ENCODE measurements at places on chromosomes 7 and 10.

GRCh38 chr7:131170440-131171271 lies 157.0 kb upstream of the MKLN1 start:
- DNase-seq = peak; percentile 3

- DNase-seq = no peak
Measured at GRCh38 chr10:75250934-75251333, 15.2 kb upstream of the COMTD1 start.

- DNase-seq = no peak
Measured at GRCh38 chr10:44539178-44539577, 154.3 kb upstream of the CXCL12 start.

DNA sequence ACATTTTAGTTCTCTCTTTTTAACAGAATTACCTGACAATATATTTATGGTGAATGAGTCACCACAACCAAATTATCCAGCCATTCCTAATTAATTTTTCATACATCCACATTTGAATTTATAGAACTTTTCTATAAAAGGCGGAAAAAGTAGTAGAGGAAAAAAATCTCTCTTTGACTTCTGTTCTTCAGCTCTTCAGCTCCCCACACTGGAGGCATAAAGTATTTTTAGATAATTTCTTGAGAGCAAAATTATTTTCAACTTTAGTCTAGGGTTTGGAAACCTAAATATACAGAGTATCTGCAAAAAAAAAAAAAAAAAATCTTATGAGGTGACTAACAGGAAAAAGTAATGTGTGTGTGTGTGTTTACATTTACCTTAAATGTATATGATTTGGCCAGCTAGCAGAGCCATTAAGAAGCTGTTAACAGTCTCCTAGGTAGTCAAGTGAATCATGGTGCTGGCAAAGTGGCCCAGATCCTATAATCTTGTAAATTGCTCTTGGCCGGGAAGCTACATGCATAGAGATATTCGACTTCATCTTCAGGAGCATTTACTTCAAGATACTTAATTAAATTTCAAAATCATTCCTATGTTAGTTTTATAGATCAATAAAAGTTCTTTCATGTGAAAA lies 383.1 kb upstream of the STEAP1 start:
- DNase-seq = peak; percentile 40

- DNase-seq = no peak
Measured at GRCh38 chr10:124092250-124092859, 1.0 kb downstream of the CHST15 start.

DNA sequence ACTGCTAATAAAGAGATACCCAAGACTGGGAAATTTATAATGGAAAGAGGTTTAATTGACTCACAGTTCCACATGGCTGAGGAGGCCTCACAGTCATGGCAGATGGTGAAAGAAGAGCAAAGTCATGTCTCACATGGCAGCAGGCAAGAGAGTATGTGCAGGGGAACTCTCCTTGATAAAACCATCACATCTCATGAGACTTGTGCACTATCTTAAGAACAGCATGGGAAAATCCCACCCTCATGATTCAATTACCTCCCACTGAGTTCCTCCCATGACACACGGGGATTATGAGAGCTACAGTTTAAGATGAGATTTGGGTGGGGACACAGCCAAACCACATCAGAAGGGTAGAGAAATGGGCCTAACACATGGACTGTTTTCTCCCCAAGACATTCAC lies 156.3 kb downstream of the CCDC71L start:
- DNase-seq = peak; percentile 16

DNA sequence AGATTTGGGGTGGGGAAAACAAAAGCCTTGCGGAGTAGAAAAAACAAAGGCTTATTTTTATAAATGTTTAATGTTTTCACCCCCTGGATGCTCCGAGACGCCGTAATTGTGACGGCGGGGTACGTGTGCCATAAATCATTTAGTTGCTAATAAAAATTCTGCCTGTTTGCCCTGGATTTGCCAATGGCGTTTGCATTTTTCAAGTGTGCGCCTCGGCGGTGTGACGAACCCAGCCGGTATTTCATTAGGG lies 2.5 kb upstream of the TNRC18 start:
- DNase-seq = no peak

DNA sequence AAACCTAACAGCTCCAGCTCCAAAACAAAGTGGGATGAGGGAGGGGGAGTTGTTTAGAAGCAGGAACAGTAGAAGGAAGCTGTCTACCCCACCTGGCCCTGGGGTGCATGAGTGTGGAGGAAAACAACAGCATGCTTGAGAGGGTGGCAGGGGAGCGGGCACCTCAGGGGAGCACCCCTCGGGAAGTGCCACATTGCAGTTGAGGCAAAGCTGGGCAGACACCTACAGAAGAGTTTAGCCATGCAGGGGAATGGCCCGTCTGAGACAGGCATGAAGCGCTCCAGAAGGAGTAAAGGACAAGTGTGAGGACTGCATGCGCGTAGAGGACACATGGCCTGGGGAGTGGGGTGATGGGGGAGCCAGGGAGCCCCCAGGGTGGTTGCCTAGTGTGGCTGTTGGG lies 18.1 kb downstream of the CHAT start:
- DNase-seq = no peak

- peak; percentile 46 for DNase-seq
Measured at GRCh38 chr7:3065724-3066143, 22.1 kb upstream of the CARD11 start.

DNA sequence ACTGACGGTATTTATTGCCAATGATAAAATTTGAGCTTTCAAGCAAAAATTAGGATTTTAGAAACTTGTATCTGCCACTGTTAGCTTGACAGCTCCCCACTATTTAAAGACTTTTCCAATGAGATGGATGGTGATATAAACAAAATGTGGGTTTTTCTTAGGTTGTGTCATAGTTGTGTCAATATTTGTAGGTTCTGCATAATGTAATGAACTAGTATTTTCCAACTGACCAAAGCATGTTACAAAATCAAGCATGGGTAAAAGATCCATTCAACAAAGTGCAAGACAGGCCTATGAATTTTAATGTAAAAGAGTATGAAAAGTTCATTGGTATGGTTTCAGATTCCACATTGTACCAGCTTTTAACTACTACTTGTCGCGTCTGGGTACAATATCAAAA lies 165.6 kb downstream of the SKAP2 start:
- DNase-seq = no peak

- no peak for DNase-seq
Measured at GRCh38 chr10:13698217-13698616, 111.5 kb downstream of the PRPF18 start.

DNA sequence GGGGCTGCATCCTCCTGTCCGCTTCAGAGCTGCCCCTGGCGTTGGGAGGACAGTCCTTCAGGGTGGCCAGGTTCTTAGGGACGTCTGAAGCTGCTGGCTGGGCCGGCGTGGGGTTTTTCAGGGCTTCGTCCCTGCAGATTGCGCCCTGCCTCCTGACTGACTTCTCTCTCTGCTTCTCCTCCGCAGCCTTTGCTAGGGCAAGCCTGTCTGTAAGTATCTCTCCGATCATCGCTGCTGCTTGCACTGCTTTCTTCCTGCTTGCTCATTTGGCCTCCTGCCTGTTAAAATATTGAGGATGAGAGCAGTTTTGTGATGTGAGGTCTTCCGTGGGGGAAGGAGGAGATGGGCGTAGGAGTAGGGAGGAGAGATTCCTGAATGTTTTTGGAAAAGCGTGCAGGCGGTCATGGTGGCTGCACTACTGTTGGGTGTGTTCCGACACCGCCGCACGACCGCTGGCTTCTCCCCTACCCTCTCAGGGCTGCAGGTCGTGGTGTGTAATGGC lies 25.3 kb downstream of the PFKFB3 start:
- no peak for DNase-seq

GRCh38 chr7:44914992-44915607 lies 29.8 kb upstream of the PURB start:
- DNase-seq = no peak

DNA sequence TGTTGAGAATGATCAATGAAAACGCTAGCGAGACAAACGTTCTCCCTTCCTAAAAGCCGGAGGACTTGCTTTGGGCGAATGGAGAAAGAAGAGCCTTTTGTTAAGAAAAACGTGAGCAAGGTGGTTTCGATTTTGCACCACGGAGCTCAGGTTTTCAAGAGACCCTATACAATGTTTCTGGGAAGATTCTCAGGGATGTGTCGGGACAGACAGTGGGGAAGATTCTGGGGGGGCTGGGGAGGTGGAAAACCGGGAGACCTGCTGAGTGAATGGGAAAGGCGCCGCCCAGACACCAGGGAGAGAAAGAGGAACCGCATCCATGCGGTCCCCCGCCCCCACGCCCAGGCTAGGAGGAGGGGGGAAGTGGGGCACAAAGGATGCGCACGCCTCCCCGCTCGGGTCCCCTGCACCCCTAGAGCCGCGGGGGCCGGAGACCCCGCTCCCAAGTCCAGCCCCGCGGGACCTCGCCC lies 745 bp downstream of the YWHAG start:
- peak; percentile 84 for DNase-seq

DNA sequence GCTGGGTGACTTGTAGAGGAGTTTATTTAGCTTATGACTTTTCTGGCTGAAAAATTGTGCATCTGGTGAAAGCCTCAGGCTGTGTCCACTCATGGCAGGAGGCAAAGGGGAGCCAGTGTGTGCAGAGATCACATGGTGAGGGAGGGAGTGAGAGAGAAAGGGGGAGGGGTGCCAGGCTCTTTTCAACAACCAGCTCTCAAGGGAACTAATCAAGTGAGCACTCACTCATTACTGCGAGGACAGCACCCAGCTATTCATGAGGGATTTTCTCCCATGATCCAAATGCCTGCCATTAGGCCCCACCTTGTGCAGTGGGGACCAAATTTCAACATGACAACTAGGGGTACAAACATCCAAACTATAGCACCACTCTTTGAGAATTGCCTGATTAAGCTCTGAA lies 590.2 kb downstream of the MAGI2 start:
- DNase-seq = no peak

GRCh38 chr10:28785018-28785417 lies 107.7 kb downstream of the BAMBI start:
- DNase-seq = no peak

GRCh38 chr10:78579995-78580394 lies 488.8 kb upstream of the ZMIZ1 start:
- DNase-seq = no peak

DNA sequence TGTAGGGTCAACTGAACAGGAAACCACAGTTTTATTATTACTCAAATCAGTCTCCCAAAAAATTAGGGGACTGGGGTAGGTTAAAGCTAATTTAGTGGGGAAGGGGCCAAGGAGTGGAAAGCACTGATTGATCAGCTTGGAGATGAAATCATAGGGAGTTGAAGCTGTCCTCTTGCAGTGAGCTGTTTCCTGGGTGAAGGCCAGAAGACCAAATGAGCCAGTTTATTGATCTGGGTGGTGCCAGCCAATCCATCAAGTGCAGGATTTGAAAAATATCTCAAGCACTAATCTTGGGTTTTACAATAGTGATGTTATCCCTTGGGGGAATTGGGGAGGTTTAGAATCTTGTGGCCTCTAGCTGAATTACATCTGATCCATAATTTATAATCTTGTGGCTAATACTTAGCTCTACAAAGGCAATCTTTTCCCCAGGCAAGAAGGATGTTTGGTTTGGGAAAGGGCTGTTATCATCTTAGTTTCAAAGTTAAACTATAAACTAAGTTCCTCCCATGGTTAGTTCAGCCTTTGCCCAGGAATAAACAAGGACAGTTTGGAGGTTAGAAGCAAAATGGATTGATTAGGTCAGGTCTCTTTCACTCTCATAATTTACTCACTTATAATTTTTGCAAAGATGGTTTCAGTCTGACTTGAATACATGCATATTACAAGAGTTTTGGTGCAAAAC lies 773.5 kb downstream of the XPNPEP1 start:
- no peak for DNase-seq

- DNase-seq = no peak
Measured at GRCh38 chr7:38452681-38453108, 178.5 kb downstream of the AMPH start.

DNA sequence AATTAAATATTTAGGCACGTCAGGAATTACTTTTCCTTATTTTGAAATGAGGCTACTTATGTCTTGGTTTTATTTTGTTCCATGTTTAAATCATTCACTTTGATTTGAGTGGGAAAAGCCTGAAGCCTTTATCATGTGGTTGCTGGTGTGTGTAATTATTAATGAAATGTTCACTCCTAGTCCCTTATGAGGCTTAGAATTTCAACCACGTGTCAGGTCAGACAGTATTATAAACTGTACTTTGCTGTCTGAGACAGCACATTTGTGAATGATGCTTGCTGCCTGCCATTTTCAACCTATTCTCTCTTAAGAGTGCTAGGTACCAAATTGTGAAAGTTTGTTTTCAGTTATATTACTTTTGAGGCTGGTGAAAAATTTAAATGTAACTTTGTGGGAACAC lies 58.9 kb downstream of the COL17A1 start:
- no peak for DNase-seq

DNA sequence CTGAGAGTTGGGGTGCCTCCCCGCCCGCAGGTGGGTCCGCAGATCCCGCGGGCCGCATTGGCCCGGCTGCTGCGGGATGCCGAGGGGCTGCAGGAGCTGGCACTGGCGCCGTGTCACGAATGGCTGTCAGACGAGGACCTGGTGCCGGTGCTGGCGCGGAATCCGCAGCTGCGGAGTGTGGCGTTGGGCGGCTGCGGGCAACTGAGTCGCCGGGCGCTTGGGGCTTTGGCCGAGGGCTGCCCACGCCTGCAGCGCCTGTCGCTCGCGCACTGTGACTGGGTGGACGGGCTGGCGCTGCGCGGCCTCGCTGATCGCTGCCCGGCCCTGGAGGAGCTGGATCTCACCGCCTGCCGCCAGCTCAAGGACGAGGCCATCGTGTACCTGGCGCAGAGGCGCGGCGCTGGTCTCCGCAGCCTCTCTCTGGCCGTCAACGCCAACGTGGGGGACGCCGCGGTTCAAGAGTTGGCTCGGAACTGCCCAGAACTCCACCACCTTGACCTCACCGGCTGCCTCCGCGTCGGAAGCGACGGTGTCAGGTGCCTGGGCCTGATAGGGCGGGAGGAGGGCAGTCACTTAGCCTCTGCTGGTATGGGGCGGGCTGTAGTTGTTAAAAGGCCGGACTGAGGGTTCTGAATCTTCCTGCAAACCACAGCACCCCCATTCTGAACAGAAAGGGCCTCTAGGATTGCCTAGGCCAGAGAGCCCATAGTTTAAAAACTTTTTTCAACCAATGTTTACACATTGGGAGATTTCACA lies 1.3 kb downstream of the FBXL15 start:
- DNase-seq = peak; percentile 65

DNA sequence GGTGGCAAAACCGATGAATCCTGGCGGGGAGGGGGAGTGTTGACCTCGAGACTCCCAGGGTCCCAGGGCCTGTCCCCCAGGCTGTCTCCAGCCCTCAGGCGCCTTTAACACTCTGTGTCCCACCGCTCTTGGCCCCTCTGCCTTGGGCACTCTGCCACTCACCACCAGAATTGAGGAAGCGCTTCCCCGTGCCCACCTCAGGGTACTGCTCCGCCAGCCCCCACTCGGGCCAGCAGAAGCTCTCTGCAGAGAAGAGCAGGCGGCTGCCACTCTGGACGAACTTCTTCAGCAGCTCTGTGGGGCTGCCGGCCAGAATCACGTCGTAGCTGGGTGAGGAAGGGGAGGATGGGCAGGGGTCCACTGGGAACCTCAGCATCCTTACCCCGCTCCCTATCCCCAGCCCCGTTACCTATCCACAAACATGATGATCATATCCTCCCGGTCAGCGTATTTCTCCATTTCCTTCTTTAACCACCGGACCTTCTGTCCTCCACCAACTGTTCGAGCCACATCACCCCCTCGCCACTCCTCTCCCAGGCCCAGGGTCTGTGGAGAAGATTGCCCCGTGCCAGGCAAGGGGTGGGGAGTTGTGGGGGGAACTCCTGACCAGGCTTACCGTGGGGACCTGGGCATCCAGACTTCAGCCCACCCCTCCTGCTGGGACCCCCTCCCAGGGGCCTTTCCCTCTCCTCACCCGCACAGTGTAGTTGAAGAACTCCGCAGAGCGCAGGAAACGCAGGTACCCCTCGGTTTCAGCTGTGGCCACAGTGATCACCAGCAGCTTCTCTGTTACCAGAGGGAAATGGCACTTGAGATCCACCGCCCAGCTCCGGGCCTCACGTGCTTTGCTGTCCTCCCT lies 1.2 kb downstream of the PLOD3 start:
- no peak for DNase-seq

Data from OCI-M1 (cell line).